Neural crest cell (in vitro differentiated cells): ENCODE measurements at places on chromosomes 7 and 10.

- no peak for DNase-seq
Observed at GRCh38 chr7:81839708-81840369, 70.0 kb upstream of the HGF start.

DNA sequence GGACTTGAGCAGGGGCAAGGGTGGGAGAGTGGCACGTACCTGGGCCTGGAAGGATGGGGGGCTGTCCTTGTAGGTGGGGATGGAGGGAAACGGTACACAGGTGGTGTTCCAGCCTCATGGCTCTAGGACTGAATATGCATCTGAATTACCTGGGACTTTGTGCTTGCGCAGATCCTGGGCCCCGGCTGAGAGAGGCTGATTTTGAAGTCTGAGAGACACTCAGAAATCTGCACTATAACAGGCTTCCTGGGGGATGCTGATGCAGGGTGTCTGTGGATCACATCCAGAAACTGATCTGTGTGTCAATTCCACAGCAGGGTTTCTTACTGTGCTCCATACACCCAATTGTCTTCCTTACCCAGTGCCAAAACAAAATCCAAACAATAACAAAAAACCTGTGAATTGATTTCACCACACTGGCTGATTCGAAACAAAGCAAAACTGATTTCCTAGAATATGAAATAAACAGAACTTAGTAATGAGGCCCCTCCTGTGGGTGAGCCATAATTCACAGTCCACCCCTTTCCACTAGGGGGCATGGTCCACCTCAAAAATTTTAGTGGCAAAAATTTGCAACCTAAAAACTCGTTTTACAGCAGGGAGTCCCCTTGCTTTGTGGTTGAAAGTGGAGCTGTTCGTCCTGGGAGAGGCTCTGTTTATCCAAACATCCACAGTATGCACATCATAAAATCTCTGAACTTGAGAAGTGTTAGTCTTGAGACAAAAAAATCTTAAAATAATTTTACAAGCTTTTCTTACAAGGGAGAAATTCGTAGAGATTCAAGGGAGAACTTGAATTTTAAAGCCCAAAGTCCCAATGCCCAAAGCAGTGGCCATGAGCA, 32.0 kb upstream of the PLEKHA1 start:
- DNase-seq = peak; percentile 18

- no peak for DNase-seq
Observed at GRCh38 chr7:70156057-70156456, 557.8 kb downstream of the AUTS2 start.

DNA sequence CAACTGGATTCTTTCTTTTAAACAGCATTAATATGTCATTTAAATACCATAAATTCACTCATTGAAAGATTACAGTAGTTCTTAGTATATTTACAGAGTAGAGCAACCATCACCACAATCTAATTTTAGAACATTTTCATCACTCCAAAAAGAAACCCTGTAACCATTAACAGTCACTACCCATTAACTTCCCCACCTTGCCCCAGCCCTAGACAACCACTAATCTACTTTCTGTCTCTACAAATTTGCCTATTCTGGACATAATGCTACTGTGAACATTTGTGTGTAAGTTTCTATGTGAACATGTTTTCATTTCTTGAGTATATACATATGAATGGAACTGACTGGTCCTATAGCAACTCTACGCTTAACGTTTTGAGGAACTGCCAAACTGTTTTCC, 42.4 kb downstream of the P4HA1 start:
- no peak for DNase-seq

DNA sequence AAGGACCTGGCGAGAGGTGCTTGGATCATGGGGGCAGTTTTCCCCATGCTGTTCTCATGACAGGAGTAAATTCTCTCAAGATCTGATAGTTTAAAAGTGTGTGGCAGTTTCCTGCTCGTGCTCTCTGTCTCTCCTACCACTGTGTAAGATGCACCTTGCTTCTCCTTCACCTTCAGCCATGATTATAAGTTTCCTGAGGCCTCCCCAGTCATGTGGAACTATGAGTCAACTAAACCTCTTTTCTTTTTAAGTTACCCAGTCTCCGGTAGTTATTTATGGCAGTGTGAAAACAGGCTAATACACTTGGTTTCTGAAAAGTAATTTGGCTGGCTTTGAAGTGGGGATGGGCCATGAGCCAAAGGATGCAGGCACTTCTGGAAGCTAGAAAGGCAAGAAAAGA, 268.0 kb upstream of the KAT6B start:
- DNase-seq = no peak

GRCh38 chr7:140161047-140161446, 15.7 kb downstream of the KDM7A start:
- DNase-seq = no peak
